ENCODE measurements at places on chromosomes 16 and 17. TPM values are rescaled to one million over a fixed set of nuclear protein-coding genes. Genes with fewer than 3 reads are reported as not detected.

HSD11B2 gene
- polyA plus RNA-seq, result 5.1 TPM

DNA sequence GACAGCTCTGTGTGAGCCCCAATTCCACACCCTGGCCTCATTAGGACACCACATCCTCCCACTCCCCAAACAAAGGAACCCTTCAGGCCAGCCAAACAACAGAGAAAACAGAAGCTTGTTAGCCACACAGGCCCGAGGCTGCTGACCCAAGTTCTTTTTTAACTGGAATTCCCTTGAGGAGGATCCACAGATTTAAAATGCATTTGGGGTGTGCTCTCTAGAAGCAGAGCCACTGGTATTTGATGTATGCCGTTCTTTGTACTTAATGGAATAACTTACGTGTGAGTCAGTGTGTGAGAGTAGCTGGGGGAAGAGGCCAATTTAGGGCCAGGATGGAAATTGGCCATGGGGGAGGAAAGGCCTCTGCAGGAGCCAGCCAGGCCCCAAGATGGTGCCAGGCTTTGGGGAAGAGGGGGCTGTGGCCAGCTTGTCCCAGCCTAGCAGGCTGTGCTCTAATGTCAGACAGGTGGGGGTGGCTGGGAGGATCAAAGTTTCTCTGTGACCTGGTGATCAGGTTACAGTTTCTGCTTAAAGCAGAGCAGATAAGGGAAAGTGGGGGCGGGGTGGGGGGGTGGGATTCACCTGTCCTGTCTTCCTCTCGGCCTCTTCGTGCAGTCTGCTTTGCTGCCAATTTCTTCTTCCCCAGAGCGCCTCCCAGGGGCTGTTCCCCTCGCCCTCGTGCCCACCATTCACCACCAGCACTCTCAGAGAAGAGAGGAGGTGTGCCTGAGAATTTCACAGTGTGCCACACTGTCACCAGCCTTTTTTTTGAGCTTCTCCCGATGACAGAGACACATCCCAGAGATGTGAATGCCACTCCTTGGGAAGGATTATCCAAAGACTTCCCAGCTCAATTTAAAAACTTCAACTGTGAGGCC, 50.8 kb downstream of the TOM1L2 start:
- DNase-seq, result peak; percentile 57

DNA sequence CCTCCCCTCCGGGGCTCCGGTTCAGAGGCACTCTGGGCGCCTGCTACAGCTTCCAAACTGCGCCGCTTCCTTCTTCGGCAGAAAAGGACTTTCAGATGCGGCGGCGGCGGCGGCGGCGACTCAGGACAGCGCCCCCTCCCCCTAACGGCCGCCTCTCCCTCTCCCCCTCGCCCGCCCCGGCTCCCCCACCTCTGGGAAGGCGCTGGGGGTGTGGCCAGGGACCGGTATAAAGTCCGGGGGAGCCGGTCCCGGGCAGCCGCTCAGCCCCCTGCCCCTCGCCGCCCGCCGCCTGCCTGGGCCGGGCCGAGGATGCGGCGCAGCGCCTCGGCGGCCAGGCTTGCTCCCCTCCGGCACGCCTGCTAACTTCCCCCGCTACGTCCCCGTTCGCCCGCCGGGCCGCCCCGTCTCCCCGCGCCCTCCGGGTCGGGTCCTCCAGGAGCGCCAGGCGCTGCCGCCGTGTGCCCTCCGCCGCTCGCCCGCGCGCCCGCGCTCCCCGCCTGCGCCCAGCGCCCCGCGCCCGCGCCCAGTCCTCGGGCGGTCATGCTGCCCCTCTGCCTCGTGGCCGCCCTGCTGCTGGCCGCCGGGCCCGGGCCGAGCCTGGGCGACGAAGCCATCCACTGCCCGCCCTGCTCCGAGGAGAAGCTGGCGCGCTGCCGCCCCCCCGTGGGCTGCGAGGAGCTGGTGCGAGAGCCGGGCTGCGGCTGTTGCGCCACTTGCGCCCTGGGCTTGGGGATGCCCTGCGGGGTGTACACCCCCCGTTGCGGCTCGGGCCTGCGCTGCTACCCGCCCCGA, at the start of gene IGFBP4:
Gene IGFBP4 (plus strand): TSS at position 255 of the 792 bp plus-strand sequence. CDS start 286 bp downstream, at position 541.
- peak; percentile 82 for DNase-seq

TSPOAP1 gene
- polyA plus RNA-seq, result 5.3 TPM

GRCh38 chr16:86244936-86245335, 265.4 kb upstream of the FOXF1 start:
- no peak for DNase-seq

DNA sequence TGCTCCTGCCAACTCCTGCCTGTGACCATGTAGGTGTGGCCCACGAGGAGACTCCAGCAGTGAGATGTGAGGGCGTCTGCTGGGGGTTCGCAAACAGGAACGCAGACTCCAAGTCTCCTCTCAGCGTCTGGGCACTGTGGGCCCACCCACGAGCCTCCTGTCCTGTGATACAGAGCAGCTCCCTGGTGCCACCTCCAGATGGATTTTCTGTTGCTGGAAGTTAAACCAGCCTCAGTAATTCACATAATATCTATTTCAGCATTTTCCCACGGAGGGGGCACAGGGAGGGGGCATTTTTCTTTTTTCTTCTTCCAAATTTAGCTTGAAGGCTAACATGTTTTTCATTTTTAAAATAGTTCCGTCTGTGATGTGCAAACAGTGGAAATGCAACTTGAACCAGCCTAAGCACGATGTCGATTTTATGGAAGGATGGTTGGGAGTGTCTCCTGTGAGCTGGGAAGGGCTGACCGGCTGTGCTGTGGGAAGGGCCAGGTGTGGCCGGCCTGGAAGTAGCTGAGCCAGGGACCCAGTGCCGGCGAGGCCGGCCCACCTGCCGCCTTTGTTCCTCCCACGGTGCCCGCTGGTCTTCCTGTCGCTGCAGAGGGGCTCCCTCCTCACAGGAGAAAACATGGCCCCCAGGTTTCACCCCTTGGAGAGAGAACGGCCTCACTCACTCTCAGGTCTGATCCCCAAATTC, 3.9 kb upstream of the RAB40B start:
- DNase-seq, result no peak

- no peak for DNase-seq
Measured at GRCh38 chr17:65820306-65820705, 258.9 kb upstream of the AXIN2 start.

CCL23 gene
- not detected for polyA plus RNA-seq

DNA sequence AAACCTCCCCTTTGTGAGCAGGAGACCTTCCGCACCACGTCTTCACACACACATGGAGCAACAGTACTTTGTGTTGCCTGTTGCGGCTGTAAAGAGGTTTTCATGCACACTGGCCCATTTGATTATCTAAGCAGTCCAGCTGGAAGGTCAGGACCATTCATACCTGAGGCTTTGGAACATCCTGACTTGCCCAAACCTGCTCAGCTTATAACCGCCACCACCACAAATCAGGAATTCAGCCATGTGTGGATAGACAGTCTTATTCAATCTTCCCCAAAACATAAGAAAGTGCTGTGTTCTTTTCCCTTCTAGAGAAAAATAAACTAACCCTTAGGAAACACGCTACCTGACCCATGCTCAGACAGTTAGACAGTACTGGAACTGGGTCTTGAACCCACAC, 81.6 kb upstream of the XYLT1 start:
- DNase-seq, result no peak

DNA sequence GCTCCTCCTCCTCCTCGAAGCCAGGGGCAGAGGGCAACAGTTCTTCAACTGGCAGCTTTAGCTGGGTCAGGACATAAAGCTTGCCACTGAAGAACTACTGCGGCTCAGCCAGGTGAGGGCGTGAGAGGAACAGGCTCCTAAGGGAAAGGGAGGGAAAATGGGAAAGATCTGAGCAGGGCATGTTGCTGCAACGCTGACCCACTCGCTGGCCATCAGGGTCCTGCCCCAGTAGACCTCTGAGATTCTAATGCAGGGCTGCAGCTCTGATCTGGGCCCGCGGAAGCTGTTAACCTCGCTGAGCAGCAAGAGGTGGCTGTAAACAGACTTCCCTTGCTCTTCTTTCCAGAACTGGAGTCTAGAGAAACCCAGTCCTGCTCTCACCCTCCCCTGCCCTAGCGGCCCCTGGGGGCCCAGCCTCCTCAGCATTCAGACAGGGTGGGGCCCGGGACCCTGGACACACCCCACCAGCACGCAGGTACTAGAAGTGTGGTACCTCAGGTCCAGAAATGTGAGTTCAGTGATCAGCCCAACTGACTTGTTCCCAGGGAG, 3.8 kb upstream of the TLCD2 start:
- no peak for DNase-seq

DNA sequence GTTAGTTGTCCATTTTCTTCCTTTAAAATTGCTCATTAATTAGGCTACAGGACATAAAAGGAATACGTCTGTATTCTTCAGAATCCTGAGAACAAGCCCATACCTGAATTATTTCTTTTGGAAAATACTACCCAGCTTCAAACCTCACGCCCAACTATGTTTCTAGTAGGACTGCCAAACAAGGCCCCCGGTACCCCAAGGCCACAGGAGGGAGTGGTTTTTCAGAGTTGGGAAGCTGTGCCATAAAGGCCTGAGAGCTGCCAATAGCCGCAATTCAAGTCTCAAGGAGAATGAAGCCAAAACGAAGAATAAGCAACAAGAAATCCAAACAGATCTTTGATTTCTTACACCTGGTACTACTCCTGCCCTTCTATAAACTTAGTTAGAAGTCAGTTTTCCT, 48.3 kb downstream of the UBE2G1 start:
- DNase-seq, result no peak

SBK1 gene
- 13.6 TPM for polyA plus RNA-seq

TVP23B gene
- polyA plus RNA-seq, result 27.5 TPM

DNA sequence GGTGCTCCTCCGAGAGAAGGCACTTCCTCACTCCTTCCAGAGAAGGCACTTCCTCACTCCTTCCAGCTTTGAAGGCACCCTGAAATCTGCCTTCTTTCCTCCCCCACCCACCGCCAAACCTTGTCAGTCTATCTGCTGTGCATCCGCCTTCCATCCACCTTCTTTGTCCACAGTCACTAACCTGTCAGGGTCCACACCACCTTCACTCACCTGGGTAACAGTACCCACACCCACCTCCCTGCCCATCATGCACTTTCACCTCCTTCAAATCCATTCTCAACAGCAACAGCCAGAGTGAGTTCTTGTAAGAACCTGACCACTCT, 5.2 kb downstream of the CCDC102A start:
- DNase-seq, result no peak

DNA sequence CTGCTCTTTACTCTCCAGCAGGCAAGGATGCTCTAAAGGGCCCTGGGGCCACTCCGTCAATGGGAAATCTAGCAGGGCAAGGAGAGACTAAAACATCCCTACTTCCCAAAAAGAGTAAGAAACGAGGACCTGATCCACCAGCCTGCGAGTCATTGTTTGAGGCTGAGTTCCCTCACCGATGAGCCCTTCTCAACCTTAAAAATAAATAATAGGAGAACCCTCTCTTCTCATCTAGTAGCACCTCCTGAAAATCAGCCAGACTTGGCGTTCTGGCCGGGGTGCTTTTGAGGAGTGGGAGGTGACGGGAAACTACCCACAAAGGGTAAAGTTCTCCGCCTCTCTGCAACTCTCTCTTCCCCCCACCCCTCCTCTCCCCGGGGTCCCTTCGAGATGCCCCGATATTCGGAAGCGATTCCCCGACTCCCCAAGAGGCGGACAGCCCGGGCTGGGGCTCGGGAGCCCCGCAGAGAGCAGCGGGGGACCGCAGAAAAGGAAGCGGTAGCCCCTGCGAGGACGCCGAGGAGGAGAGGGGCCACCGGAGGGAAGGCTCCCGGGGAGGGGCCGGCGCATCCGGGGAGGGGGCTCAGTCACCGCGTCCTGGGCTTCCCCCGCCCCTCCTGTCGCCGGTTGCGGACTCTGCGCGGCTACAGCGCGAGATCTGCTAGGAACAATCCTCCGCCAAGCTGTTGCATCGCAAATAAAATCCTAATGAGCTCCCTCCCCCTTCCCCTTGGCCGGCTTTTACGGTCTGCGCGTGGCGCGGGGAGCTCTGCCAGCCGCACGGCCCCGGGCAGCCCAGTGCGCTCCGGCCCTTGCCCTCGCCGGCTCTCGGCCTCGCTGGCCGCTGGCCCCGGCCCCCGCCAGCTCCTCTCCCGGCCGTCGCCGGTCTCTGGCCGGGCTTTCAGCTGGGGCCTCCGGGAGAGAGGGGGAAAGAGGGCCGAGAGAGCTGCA, 1.3 kb downstream of the HOXB9 start:
- DNase-seq, result no peak

GRCh38 chr17:34757106-34757505, 177.7 kb downstream of the TMEM132E start:
- no peak for DNase-seq

GRCh38 chr16:55853114-55853513, 20.2 kb upstream of the CES1 start:
- DNase-seq, result no peak

DNA sequence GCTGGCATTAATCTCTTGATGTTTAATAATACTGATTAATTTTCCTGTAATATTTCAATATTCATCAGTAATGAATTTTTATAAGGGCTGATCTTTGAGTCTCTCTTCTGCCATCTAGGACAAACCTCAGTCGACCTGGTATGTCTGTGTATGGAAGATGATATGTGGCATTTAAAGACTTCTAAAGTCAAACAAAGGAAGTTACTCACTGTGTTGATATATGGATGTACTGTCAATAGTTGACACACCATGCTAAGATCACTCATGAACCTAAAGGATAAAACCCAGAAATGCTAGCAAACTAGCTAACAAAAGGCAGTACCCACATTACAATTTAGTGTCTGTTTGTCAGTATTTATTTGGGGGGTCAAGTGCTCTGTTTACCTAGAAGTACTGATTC, 380.7 kb upstream of the GOT2 start:
- DNase-seq, result no peak

PRR29 gene
- 2.9 TPM for polyA plus RNA-seq

FAM117A gene
- not detected for polyA plus RNA-seq

- no peak for DNase-seq
Measured at GRCh38 chr17:50177983-50178834, 12.4 kb downstream of the SGCA start.

ASGR2 gene
- polyA plus RNA-seq, result 0.38 TPM

TUBB3 gene
- 6.3 TPM for polyA plus RNA-seq
